Fibroblast of skin of left biceps (primary cell): ENCODE measurements at places on chromosomes 5 and 9.
A peak's percentile ranks its signal among the peaks of the same experiment; 100 is the strongest.

- no peak for DNase-seq
These were observed 32.1 kb downstream of the RAI14 start for GRCh38 chr5:34688015-34688810.

GRCh38 chr9:93129286-93129685 is 4.8 kb downstream of the NINJ1 start:
- no peak for DNase-seq

- DNase-seq: no peak
These were observed 1429.8 kb upstream of the CDH9 start for GRCh38 chr5:28468166-28468565.

- peak; percentile 27 for DNase-seq
These were observed 23.4 kb downstream of the MINAR2 start for GRCh38 chr5:129771058-129771838.

- DNase-seq: no peak
These were observed 50.9 kb upstream of the ZNF354B start for GRCh38 chr5:178808886-178809285.

DNA sequence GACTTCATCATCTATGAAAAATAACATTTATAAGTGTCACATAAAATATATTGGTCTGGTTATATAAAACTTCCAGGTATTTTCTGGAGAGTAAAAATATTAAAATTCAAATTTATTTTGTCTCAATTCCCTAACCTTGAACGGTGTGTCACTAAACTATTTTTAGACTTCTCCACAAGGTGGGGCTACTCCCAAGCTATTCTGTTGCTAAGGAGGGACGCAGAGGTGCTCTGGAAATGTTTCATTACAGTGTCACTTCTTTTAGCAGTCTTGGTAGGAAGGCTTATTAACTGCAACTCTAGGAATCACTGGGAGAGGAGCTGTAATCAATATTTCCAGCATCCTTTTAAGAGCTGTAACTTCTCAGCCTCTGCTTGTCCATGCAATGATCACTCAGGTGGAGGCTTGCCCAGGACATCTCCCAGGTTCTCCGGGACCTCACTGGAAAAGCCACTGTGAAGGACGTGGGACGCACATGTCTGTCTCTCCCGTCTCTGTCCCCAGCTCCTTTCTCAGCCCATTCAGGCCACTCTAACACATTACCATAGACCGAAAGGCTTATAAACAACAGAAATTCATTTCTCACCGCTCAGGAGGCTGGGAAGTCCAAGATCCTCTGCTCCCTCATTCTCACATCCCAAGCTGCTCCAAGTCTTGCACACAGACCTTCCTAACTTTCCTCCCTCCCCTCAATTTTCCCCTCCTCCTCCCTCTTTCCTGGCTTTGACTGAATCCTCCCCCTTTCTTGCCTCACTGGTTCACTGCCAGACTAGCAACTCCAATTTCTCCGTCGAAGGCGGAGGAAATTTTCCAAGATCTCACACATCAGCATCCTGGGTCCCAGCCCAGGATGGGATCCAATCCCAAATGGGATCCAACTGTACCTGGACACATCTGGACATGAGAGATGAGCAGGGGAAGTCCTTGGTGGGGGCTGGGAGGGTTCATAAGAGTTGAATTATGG is 32.7 kb upstream of the DNAH5 start:
- peak; percentile 17 for DNase-seq

DNA sequence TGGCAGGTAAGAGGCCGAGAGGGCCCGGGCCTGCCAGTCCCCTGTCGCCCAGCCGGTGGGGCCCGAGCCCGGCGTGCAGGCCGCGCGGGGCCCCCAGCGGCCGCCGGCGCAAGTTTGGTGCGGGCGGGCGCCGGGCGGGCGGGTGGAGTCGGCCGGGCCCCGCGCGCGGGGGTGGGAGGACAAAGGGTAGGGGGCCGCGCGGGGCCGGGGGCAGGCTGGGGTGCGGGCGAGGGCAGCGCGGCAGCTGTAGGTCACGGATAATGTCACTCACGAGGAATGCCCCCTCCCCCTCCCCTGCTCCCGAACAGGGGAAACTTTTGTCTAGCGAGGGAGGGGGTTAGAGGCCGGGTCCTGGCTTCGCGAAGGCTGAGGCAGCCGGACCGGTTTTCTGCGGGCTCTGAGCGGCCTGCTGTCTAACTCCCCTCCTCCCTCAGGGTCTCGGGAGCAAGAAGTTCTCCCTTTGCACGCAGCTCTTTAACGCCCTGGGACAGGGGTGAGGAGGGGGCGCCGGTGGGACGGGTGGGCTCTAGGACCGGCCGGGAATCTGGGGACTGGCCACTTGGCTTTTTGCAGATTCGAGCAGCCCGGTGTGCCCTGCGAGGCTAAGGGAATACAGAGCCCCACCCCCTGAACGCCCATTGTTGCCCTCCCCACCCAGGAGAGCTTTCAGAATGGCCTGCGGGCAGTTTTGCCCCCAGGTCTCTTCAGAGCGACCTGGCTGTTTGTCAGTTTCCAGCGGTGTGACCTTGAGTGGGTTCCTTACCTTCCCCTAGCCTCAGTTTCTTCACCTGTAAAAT is 21.3 kb upstream of the NDST1 start:
- DNase-seq: no peak

GRCh38 chr5:129110742-129111141 is 16.2 kb downstream of the ISOC1 start:
- no peak for DNase-seq

GRCh38 chr5:124001036-124001615 is 489.1 kb downstream of the CSNK1G3 start:
- no peak for DNase-seq

- DNase-seq: no peak
These were observed 7.6 kb upstream of the PPP1R26 start for GRCh38 chr9:135471791-135472640.

DNA sequence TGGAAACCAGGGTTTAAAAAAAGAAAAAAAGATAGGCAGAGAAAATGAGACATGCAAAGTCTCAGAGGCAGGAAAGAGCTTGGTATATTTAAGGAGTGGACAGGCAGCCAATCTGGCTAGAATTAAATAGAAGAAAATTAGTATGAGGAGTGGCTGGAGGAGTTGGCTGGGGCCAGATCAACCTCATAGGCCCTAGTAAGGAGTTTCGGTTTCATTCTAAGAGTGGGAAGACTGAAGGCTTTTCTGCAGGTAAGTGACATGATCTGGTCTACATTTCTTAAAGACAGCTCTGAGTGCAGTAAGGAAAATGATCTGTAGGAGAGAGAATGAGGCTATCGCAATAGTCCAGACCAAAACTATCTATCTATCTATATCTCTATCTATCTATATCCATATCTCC is 27.5 kb downstream of the ADRB2 start:
- no peak for DNase-seq
